ENCODE measurements at places on chromosomes 4 and X.

GRCh38 chr4:6134612-6135220 lies 65.6 kb downstream of the JAKMIP1 start:
- DNase-seq: peak; percentile 76

- no peak for DNase-seq
Observed at GRCh38 chrX:35842674-35843073, 44.5 kb downstream of the MAGEB16 start.

DNA sequence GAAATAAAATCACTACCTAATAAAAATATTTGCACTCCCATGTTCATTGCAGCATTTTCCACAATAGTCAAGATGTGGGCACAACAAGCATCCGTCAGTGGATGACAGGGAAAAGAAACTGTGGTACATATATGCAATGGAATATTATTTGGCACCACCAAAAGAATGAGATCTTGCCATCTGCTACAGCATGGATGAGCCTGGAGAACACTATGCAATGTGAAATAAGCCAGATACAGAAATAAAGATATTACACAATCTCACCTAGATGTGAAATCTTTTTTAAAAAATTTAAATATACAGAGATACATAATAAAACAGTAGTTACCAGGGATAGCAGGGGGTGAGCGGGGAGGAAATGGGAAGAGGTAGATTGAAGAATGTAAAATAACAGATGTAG lies 44.8 kb downstream of the LDB2 start:
- DNase-seq: no peak

DNA sequence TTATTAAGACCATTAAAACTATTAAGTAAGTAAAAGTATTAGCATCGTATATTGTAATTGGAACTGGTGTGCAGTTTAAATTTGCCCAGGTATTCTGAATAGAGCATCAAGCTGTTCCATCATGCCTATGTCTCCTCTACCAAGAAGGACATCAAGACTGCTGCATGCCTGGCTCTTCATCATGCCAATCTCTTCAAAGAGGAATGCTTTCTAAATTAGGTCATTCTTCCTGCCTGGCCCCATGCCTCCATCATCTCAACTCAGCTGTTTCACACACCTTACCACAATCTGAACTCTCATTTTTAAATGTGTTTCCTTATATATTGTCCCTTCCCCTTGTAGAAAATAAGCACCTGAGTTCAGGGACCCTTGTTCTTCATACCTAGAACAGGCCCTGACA lies 270.5 kb upstream of the PPARGC1A start:
- peak; percentile 41 for DNase-seq

DNA sequence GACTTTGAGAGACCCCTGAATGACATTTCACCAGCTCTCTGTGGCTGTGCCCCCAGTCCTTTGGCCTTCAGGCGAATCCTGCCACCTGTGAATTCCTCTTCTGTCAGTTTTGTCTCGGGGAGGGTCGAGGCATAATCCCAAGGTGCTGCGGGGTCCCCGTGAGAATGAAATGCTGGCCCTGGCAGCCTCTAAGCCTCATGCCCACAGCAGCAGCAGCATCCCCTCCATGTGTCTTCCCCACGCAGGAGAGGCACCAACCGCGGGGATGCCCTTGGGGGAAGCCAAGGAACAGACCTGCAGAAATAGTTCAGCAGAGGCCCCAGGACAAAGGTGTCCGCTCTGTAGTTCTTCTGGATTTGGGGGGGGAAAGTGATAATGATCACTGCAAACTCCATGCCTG lies 104.8 kb downstream of the PHKA2 start:
- no peak for DNase-seq

DNA sequence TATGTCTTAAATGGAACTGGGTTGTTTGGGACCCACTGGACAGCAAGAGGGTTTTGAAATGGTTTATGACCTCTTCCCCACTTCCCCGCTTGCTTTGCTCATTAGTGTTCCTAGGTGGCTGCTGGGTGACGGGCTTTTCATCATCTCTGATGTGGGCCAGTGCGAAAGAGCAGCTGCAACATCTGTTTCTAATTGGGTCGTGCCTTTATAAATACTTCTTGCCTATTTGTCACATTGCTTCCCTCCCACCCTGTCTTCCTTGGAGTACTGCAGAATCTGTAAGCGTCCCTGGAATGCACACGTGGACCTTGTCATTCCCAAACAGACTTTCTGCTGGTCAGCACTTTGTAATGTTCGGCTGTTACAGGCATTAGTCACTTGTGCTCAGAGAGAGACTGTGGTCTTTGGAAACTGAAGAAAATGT lies 35.2 kb downstream of the SEPTIN11 start:
- DNase-seq: peak; percentile 78

GRCh38 chr4:42401171-42401570 lies 3.9 kb downstream of the SHISA3 start:
- DNase-seq: peak; percentile 53

- DNase-seq: no peak
Observed at GRCh38 chr4:54428940-54429339, 199.8 kb downstream of the PDGFRA start.

DNA sequence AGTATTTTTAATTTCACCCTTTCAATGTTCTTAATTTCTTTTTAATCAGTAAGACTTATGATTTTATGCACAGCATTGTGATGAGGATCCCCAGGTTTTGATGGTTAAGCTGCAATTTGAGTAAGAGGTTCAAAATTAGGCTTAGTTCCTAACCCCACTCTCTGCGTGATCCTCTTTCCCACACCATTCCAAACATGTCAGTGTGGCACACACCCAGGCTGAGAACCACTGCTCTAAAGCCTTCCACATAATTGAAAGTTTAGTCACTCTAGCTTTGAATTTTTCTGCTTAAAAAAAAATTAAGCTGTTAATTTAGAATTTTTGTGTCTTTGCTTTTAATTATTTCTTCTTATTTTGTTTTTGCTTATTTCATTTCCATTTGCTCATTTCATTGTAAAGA lies 68.8 kb upstream of the SLC7A11 start:
- no peak for DNase-seq

GRCh38 chr4:174210354-174210753 lies 73.1 kb downstream of the FBXO8 start:
- peak; percentile 65 for DNase-seq

GRCh38 chrX:3176439-3176820 lies 135.2 kb downstream of the ARSF start:
- DNase-seq: peak; percentile 14

GRCh38 chr4:88002786-88003185 lies 4.6 kb upstream of the PKD2 start:
- peak; percentile 67 for DNase-seq

DNA sequence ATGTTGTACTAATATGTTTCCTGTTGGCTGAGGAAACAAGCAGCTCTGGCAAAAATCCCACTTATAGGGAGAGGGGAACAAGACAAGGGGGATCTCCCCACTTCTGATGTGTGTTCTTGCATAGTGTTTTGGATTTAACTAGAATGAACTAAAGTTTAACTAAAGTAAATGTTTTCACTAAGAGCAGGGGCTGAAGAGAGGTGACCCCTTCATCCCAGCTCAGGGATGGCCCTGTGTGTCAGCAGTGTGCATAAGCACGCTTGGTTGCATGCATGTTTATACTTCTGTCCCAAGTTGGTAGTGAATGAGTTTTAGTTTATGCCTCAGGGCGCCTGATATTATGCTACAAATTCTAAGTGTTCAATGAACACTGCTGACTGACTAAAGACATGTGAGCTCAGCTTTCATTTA lies 169.4 kb downstream of the MGST2 start:
- no peak for DNase-seq

GRCh38 chrX:103615781-103616371 lies 8.1 kb downstream of the TCEAL3 start:
- no peak for DNase-seq

GRCh38 chrX:12447448-12448064 lies 309.3 kb downstream of the FRMPD4 start:
- no peak for DNase-seq

DNA sequence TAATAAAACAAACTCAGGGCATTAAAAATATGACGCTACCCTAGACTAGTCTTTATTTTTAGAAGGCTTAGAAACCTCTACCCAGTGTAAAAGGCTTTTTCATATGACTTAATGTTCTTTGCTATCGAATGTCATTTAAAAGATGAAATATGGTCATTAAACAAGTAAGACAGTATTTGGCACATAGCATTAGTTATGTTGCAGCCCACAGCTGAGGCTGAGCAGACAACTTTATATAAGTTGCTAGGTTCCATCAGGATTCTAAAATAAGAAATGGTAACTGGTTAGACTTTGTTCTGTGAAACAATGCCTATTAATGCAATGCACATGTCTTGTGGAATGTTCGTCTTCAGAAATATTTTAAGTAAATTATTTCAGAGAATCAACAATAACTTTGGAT lies 10.4 kb upstream of the PRSS12 start:
- DNase-seq: no peak

- no peak for DNase-seq
Observed at GRCh38 chrX:56397636-56398035, 165.5 kb downstream of the KLF8 start.

- DNase-seq: peak; percentile 2
Observed at GRCh38 chrX:104522386-104522785, 43.6 kb upstream of the IL1RAPL2 start.

- DNase-seq: no peak
Observed at GRCh38 chrX:136868283-136869055, 12.1 kb downstream of the RBMX start.

DNA sequence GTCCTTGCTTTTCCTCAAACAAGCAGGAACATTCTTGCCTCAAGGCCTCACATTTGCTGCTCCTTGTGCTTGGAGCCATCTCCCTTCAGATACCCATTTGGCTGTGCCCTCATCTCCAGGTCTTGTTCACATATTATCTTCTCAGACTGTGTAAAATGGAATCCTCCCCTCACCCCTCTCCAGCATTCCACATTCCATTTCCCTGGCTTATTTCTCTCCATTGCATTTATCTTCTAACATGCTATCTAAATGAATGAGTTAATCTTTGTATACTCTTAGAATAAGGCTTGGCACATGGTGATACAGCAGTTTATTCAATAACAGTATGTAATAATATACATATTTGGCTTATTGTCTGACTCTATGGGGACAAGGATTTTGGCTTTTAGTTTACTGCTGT lies 8.8 kb upstream of the GALNT7 start:
- DNase-seq: no peak

All from mesendoderm (in vitro differentiated cells).